ENCODE measurements at places on chromosomes 13 and 19. TPM values are rescaled to one million over a fixed set of nuclear protein-coding genes. Genes with fewer than 3 reads are reported as not detected.

The PAN3 gene
- 36.1 TPM for total RNA-seq

DNA sequence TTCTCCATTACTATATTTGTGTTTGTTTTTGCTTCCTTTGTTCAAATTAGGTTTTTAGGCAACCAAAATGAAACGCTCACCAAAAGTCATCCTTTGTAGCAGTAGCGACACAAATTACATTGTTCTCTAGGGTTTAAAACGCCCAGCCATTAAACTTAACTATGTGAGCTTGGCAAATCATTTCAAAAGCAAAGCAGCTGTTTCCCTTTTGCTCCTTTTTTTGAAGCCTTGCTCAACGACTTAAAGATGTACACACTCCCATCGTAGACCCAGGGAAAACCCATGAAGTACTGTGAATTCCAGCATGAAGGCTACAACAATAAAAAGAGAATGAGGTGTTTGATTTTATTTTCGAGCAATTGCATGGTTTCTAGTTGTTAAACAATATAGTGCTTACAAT lies 106.7 kb downstream of the RAP2A start:
- no peak for DNase-seq

GRCh38 chr13:23652909-23653726 lies 82.9 kb downstream of the TNFRSF19 start:
- DNase-seq = no peak

GRCh38 chr19:6047256-6047655 lies 63.0 kb downstream of the RFX2 start:
- no peak for DNase-seq

- DNase-seq = no peak
These were observed 3.7 kb downstream of the BRSK1 start for GRCh38 chr19:55287361-55288079.
